Kidney tubule cell (primary cell): ENCODE measurements at places on chromosomes 2 and 18.

DNA sequence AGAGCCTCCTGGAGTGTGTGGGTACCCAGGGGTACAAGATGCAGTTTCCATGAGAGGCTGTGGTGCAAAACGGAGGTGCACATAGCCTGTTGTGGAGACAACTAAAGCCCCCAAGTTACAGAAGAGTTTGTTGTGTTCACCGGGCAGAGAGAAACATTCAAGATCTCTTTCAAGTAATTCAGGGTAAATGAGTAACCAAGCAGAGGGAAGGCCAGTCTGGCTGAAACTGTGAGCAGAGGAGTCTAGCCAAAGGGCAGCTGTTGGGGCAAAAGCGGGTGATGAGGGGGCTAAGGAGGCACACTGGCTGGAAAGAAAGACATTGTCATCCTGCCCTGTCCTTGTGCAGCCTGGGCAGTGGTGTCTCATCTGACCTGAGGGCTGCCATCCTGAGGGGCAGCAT lies 52.0 kb downstream of the CXCR4 start:
- DNase-seq, result peak; percentile 47

DNA sequence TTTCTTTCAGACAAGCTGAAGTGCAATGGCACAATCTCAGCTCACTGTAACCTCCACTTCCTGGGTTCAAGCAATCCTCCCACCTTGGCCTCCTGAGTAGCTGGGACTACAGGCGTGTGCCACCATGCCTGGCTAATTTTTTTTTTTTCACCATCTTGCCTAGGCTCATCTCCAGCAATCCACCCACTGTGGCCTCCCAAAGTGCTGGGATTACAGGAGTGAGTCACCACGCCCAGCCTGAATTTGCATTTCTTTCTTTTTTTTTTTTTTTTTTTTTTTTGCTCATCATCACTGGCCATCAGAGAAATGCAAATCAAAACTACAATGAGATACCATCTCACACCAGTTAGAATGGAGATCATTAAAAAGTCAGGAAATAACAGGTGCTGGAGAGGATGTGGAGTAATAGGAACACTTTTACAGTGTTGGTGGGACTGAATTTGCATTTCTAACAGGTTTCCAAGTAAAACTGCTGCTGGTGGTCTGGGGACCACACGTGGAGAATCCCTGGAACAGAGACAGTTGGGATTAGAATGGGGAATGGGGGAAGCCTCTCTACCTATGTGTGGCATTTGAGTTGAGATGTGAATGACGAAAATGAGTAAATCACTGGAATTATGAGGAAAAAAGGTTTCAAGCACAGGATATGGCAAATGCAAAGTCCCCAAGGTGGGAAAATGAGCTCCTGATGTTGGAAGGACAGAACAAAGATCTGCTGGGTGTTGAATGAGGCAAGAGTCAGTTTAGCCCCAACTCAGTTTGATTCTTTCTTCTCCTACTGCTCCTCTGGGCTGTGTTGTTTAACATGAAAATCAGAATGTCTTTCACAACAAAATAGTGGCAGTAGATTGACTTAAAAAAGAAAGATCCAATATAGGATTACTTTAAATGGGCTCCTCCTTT lies 88.8 kb upstream of the MAP4K4 start:
- DNase-seq, result no peak

DNA sequence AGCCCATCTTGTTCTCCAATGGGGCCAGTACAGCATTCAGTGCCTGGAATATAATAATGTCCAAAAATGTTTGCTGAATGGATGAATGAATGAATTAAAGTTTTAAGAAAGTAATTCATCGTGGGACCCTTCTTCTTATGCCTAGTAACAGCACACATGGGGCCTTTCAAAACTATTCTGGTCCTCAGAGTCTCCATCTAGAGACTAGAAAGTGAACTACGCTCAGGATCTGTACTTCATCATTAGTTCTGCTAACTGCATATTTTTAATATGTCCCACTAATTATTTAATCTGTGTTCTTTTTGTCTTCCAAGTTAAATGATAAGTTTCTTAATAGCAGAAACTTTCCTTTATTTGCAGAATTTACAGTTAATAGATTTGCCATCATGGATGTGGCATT lies 172.5 kb downstream of the SMAD2 start:
- DNase-seq, result no peak

DNA sequence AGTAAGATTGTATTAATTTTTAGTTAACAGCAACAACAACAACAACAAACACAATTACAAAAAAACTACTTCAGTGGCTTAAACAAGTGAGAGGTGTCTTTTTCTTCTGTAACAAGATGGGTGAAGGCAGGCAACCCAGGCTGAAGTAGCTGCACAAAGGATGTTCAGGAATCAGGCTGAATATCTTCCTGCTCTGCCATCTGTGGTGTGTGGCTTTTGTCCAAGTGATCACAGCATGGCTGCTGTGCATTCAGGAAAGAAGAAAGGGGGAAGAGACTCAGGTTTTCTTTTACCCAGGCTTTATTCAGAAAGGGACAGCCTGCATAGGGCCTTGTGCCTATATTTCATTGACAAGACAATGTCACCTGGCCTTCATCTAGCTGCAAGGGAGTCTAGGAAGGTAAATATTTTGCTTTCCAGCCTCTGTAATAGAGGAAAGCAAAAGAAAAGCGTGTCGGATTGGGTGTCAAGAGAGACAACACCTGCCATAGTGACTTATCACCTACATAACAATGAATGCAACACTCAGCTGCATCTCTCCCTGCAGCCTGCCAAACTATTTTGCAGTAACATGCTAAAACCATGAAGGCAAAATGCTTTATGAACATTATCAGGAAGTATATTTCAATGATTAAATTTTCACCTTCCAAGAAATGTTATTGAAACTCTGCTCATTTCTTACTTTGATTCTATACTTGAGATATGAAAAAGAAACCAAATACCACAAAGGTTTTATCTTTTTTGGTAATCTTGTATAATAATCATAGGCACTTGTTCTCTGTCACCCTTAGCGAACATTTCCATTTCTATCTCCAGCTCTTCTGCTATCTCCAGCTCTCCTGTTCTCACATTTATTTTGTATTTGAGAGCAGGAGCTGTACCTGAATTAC lies 14.6 kb downstream of the G6PC2 start:
- no peak for DNase-seq

- no peak for DNase-seq
Measured at GRCh38 chr2:28707592-28707991, 44.0 kb upstream of the PPP1CB start.

DNA sequence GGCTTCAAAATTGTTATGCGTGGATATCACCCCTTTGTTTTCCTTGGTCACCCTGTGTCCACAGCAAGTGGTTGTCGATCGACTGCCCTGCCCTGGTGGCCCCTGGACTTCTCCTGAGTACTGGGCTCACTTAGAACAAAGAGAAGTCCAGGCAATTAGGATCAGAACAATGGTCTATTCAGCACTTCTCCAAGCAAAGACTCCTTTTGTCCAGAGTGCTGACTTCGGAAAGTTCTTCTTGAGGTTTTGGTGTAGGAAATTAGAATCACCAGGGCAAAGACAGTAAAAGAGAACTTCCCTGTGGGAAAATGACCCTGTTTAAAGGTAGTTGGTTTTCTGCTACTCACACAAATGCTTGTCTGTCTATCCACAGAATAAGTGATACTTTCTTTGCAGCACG lies 173.9 kb downstream of the FHOD3 start:
- DNase-seq, result no peak

GRCh38 chr2:20524412-20525040 lies 77.7 kb downstream of the RHOB start:
- DNase-seq, result no peak

GRCh38 chr2:168278424-168278888 lies 31.1 kb upstream of the STK39 start:
- DNase-seq, result peak; percentile 68

DNA sequence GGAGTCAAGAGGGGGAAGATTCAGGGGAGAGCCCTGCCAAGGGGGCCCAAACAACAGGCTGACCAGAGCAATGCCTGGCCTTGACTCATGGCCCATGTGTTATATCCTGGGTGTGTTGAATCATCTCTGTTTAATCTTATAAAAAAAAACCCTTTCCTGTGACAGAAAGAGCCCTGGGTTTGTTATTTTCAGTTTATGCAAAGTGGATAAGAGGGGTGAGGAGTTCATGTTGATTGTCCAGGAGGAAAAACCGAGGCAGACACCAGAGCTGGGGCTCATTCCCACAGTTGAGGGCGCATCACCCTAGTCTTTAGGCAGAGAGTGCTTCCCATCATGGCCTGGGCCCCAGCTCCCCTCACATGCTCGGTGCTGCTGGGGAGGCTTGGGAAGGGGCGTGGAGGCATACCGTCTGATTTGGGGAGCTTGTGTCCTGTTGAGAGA lies 30.9 kb upstream of the IL37 start:
- peak; percentile 62 for DNase-seq

GRCh38 chr18:7697306-7697705 lies 130.2 kb downstream of the PTPRM start:
- DNase-seq, result no peak

- peak; percentile 12 for DNase-seq
Measured at GRCh38 chr2:173119944-173120343, 44.3 kb downstream of the MAP3K20 start.

DNA sequence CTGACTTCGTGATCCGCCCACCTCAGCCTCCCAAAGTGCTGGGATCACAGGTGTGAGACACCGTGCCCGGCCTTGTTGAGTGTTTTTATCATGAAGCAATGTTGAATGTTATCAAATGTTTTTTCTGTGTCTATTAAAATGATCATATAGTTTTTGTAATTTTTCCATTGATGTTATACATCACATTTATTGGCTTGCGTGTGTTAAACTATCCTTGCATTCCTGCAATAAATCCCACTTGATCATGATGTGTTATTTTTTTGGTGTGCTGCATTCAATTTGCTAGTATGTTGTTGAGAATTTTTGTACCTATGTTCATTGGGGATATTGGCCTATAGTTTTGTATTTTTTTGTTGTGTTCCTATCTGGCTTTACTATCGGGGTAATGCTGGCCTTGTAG lies 113.1 kb upstream of the PARD3B start:
- no peak for DNase-seq

GRCh38 chr2:38720613-38721241 lies 30.4 kb downstream of the SRSF7 start:
- DNase-seq, result peak; percentile 100

DNA sequence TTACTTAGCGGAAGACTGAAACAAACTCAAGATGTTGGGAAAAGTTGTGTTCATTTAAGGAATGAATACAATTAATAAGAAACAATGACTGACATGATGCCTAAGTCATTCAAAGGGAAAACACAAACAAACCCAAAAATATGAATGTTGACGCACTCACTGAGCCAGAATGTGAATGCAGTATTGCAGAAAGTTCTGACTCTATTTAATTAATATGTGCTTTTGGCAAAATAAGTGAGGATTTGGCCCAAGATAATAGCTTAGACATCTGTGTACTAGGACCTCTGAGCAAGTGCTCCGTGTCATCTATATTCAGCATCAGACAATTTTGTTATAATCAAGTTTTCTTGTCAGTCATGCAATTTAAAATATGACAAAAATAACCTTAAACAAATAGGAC lies 1138.8 kb upstream of the NXPH2 start:
- no peak for DNase-seq

- DNase-seq, result peak; percentile 38
Measured at GRCh38 chr2:69831354-69831905, 2.0 kb downstream of the GMCL1 start.

DNA sequence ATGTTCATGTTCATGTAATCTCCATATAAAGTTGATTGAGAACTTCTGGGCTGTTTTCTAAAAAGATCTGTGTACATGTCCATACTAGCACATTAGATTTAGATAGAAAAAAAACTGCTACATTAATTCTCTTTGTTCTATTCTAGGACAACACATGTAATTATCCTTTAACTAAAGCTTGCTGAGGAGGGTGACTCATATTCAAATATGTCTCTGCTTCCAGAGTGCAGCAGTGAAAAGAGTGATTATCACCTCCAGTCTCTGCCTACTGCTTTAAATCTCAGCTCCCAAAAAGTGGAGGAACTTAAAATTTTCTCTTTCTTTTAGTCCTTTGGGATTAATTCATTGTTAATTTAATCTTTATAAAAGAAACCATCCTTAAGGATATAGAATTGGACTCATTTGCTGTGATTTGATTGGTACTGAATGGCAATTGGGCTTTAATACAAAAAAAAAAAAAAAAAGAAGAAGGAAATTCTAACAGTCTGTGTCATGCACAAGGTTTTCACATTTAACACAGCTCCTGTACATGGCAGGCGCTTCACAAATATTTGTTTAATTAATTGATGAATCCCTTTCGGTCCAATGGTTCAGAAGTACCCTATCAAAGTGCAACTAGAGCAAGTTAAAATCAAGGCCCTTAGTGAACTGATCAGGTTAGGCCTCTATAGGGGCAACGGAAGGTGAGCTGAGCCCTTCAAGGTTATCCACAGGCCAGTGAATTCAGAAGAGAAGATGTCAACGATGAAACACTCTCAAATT lies 214.0 kb upstream of the KCNJ3 start:
- peak; percentile 78 for DNase-seq
